ENCODE measurements at places on chromosomes 2 and 18. TPM values are rescaled to one million over a fixed set of nuclear protein-coding genes. Genes with fewer than 3 reads are reported as not detected.

DNA sequence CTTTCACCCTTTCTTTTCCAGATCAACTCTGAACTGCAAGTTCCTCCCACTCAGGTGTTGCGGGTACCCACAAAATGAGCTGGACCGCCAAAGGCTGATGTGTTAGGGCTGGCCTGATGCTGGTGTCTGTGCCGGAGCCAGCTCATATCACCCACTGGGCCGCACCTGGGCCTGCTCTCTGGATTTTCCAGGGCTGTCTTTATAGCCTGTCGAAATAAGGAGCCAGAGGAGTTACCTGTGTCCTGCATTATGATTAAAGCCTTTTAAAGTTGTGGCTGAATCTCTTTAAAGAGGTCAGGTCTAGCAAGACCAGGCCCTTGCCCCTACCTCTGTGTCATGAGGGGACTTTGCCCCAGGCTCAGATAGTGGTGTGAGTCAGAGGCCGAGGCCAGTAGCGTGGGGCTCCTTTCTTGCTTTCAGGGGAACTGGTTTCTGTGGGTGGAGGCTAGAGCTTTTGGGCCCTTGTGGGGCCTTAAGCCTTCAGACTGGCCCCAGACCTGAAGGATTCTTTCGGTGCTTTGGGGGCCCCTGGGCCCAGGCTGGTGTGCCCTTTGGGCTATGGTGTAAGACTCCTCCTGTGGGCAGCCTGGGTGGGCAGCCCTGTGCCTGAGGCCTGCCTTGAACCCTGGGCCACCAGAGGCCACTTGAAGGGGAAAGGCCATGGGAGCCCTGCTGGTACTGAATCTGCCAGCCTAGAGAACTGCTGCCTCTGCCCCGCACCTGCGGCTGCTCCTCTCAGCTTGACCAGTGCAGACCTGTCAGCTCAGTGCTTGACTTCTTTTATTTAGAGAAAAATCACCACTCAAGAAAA, 21.3 kb downstream of the OTOF start:
- DNase-seq, result no peak

DNA sequence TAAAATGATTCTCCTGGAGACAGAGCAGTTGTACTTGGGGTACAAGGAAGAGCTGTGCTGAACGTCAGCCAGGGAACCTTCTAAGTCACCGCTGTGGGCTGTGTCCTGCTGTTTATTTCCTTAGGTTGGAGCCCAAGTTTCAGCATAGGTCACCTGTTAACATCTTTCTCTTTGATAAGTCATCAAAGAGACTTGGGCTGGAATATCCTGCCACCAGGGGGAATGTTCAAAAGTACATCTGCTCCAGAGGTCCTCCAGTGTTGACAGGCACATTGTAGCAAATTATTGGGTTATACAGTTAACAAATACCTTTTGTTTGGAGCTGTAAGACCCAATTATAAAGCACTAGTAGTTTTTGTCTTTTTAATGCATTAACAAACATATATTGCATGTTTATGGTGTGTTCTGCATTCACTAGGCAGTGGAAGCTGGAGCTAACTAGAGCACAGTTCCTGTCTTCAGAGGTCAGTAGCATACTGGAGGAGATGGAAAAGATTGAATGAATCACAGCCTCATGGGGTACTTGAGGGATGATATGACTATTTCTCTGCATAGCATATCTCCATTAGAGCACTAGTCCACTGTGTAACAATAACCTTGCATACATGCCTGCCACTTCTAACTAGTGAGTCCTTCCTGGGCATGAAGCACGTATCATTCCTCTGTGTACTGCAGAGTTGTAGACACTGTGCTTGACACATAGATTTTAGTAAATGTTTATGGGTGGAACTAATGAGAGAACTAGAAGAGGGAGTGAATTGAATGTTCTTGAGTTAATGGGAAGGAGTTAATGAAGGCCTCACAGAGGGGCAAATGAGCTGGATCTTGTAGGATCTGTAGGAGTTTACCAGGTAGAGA, 182.1 kb downstream of the AGAP1 start:
- DNase-seq, result no peak

DNA sequence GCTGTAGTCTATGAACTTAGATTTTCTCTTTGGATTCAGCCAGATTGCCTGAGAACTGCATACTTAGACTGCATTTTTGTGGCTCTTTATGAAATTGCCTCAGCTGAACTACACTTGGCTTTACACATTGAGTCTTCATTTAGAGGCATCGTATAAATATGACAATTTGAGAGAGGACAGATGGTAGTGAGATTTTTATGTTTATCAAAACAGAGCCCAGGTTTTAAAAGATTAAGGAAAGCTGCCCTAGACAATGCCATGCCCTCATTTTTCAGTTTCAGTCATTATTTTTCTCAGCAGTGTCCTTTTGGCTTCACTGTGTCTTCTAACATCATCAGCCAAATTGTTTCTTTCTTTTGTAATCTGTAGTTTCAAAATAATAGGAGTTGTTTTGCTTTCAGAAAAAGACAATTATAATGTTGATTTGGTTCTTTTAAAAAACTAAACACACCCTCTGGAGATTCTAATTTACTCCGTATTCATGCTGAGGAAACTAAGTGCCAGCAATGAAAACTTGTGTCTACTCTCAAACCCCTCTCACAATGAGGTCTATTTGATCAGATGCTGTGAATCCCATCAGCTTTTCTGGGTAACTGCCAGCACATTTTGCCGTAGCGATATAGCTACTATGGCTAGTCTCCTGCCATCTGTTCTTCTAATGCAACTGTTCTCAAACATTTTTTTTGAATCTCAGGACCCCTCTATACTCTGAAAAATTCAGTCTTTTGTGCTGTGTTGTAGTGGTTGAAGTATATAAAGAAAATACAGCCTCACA, 46.2 kb downstream of the TWSG1 start:
- DNase-seq, result no peak

- peak; percentile 46 for DNase-seq
Observed at GRCh38 chr18:54946149-54946581, 13.1 kb downstream of the CCDC68 start.

DNA sequence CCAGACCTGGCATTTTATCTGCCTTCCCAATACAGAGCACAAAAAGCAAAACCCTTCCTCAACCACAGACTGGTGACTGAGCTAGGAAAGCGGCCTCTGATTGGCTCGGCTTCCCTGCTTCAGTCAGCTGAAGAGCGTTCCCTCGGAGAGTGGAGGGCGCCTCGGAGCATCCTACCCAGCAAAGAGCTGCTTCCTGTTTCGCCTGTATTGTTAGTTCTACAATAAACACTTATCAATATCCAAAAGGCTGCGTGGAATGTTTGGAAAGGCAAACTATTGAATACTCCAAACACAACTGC, 125.0 kb downstream of the CACNB4 start:
- DNase-seq, result no peak

DNA sequence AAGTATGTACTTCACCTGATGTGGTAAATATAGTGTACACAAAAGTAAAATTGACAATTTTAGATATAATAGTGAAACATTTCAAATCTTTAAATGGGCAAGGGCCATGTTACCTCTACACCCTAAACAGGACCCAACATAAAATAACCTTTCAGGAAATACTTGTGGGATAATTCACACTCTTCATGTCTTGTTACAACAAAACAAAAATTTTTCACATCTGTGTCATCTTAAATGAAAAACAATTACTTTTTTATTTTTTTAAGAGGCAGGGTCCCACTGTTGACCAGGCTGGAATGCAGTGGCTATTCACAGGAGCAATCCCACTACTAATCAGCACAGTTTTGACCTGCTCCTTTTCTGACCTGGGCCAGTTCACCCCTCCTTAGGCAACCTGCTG, 42.1 kb downstream of the SRBD1 start:
- no peak for DNase-seq

DNA sequence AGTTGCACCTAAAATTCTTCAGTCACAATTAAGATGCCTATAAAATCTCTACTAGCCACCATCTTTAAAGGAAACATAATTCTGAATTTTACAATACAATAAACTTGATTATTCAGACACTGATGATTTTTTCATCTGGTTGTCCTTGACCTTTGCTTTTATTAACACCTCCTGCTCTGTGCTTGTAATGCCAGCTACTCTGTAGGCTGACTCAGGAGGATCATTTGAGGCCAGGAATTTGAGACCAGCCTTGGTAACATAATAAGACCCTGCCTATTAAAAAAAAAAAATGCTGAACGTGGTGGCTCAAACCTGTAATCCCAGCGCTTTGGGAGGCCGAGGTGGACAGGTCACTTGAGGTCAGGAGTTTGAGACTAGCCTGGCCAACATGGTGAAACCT, 38.3 kb downstream of the HAT1 start:
- DNase-seq, result no peak

GRCh38 chr2:152093464-152093863, 5.4 kb downstream of the CACNB4 start:
- DNase-seq, result peak; percentile 20

DNA sequence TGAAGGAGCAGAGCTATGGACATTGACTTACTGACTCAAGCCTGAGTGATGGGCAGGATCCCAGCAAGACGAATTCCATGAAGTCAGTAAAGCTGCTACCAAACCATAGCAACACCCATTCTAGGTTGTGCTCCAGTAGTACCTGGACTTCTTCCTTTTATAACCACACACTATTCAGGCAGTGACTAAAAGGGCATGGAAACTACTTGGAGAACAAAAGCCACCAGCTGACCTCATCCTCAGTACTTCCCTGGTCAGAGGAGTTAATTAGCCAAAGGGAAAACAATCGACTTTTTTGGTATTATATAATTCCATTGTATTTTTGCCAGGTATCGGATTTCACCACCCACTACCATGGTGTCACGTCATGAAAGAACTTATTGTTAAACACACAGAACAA, 237.1 kb downstream of the TTC32 start:
- no peak for DNase-seq

GRCh38 chr2:234787114-234787513, 164.7 kb upstream of the SH3BP4 start:
- no peak for DNase-seq

- no peak for DNase-seq
Observed at GRCh38 chr2:12587729-12588522, 128.8 kb upstream of the TRIB2 start.

- DNase-seq, result no peak
Observed at GRCh38 chr2:132740081-132740720, 70.2 kb upstream of the LYPD1 start.

Gene EPB41L3
- 6.4 TPM for total RNA-seq

Gene MYL1
- total RNA-seq, result not detected

Gene CFC1
- not detected for total RNA-seq

Gene ITPRIPL1
- total RNA-seq, result 1.5 TPM

Gene SS18
- total RNA-seq, result 47.8 TPM

Gene ATP6V1C2
- 2.1 TPM for total RNA-seq

Gene CREG2
- not detected for total RNA-seq

Gene ERFE
- 0.87 TPM for total RNA-seq

Gene GTF2A1L
- 0.95 TPM for total RNA-seq
